ENCODE measurements at places on chromosomes 7 and 10. TPM values are rescaled to one million over a fixed set of nuclear protein-coding genes. Genes with fewer than 3 reads are reported as not detected.

The CPEB3 gene
- 4.3 TPM for total RNA-seq

The FAM25G gene
- total RNA-seq: not detected

The LIPF gene
- not detected for total RNA-seq

The FAM131B gene
- 0.80 TPM for total RNA-seq

The CYP3A4 gene
- 0.37 TPM for total RNA-seq

The NFE2L3 gene
- total RNA-seq: 4.9 TPM

The ACTR3C gene
- 34.2 TPM for total RNA-seq

The IRF5 gene
- total RNA-seq: 6.0 TPM

The MACC1 gene
- total RNA-seq: 45.2 TPM

GRCh38 chr10:127353544-127353943, 157.2 kb upstream of the INSYN2A start:
- H3K4me3 ChIP-seq: no peak overlapping the region
- H3K36me3 ChIP-seq: peaks cover 6% of the 10 kb centered on the region
- no peak overlapping the region for H3K27ac ChIP-seq
- no peaks in the 10 kb centered on the region for H3K27me3 ChIP-seq
- no peaks in the 10 kb centered on the region for H3K4me1 ChIP-seq

GRCh38 chr7:157690833-157691585, 354.2 kb downstream of the DNAJB6 start:
- no peak overlapping the region for H3K27ac ChIP-seq
- no peaks in the 10 kb centered on the region for H3K36me3 ChIP-seq
- peaks cover 44% of the 10 kb centered on the region for H3K27me3 ChIP-seq
- peak; percentile 92 for DNase-seq
- no peak overlapping the region for H3K4me3 ChIP-seq

- H3K27ac ChIP-seq: no peak overlapping the region
- H3K27me3 ChIP-seq: peaks cover 2% of the 10 kb centered on the region
- peaks cover 3% of the 10 kb centered on the region for H3K4me1 ChIP-seq
- no peak for DNase-seq
- no peaks in the 10 kb centered on the region for H3K36me3 ChIP-seq
These were observed 1.3 kb downstream of the OGDHL start for GRCh38 chr10:49760789-49761188.

GRCh38 chr7:142519079-142520078, 229.9 kb upstream of the PRSS1 start:
- no peaks in the 10 kb centered on the region for H3K27me3 ChIP-seq
- H3K4me1 ChIP-seq: peaks cover 3% of the 10 kb centered on the region
- H3K36me3 ChIP-seq: no peaks in the 10 kb centered on the region
- H3K4me3 ChIP-seq: no peak overlapping the region

DNA sequence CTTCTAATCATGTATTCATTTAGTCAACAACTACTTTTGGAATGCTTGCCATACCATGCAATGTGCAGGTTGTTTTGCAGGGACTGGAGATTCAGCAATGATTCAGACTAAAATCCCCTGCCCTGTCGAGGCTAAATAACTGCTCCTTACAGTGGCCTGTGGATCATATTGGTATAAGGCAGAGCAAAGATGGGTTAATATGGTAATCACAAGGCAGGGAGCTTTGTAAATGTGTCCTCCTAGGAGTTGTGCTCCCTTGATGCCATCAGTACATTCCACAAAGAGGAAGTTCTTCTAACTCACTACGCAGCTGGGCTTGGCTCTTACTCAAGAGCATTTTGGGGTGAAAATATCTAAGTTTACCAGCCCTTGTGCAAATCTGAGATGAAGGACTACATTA, 614 bp upstream of the IFIT2 start:
- no peak overlapping the region for H3K4me3 ChIP-seq
- H3K27ac ChIP-seq: peak overlapping the region; percentile 78
- DNase-seq: peak; percentile 75
- peaks cover 16% of the 10 kb centered on the region for H3K4me1 ChIP-seq
- no peaks in the 10 kb centered on the region for H3K27me3 ChIP-seq

DNA sequence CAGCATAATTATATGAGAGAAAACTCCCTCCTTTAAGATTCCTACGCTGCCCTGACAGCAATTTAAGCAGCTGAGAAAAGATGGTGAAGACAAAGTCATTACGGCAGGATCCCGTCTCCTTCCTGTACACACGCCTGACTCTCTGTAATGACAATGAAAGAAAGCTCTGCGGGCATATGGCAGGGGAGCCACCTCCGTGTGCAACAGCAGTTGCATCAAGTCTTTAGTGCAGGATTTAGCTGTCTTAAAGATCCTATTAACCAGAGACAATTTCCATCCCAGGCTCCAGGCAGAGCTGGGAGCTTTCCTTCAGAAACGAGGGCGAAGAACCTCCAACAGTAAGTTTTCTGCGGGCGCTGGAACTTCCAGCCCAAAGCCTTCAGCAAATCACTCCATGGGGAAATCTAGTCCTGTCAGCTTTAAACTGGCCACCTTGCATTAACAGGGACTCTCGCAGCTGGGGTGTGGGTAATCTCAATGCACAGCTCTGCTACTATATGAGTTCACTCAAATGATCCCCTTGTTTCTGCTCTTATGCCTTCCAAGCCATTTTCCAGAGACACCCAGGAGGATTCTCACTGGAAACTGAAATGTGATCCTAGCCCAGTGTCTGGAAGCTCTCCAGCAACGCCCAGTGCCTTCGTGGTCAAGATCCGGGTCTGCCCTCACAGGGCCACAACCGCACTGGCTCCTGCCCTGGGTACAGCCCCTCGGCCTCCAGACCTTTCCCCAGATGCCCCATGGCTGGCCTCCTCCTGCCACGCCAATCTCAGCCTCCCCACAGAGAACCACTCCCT, 74.9 kb downstream of the CTBP2 start:
- no peak overlapping the region for H3K4me3 ChIP-seq
- H3K27me3 ChIP-seq: no peaks in the 10 kb centered on the region
- peak overlapping the region; percentile 64 for H3K27ac ChIP-seq
- no peak for DNase-seq

- H3K27me3 ChIP-seq: no peaks in the 10 kb centered on the region
- DNase-seq: no peak
- H3K36me3 ChIP-seq: no peaks in the 10 kb centered on the region
- H3K4me3 ChIP-seq: no peak overlapping the region
- H3K4me1 ChIP-seq: peaks cover 9% of the 10 kb centered on the region
These were observed 10.2 kb upstream of the HSPA12A start for GRCh38 chr10:116752563-116752962.

DNA sequence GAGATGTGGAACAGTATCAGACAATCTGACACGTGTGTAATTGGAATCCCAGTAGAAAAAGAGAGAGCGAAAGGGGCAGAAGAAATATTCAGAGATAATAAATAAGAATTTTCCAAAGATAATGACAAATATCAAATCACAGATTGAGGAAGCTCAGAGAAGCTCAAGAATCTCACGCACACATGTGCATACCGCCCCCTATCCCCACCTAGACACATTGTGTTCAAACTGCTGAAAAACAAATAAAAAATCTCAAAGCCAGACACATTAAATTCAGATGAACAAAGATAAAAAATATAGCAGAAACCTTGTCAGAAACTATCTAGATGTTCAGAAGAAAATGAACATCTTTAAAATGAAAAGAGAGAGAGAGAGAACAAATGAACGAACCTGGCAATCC, 17.2 kb downstream of the SFR1 start:
- no peak overlapping the region for H3K27ac ChIP-seq
- H3K4me1 ChIP-seq: no peaks in the 10 kb centered on the region
- no peak for DNase-seq
- H3K4me3 ChIP-seq: no peak overlapping the region

DNA sequence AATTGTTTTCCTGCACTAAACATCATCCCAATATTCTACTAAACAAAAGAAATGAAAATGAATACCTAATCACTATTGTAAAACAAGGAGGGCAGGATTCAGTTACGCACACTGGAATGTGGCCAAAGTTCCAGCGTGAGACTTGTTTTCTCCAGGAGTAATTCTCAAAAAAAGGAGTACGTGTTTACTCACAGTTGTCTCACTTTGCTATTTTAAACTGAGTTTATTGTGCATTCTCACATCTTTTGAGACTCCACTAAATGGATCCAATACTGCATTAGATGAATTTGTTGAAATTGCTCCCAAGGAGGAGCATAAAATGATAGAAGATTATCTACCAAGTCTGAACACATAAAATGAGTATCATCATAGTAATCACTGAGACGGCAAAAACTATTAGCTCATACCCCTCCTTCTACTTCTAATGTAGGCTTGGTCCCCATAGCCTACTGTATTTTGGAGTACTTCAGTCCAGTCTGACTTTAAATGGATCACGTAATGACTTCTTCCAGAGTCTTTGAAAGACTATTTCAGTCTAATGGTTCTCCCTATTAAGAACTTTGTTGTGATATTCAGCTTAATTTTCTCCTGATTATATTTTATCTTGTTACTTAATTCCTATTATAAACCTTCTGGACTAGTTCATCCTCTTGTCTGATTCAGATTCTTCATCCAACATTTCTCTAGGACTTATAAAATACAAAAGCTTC, 3.8 kb downstream of the GRM3 start:
- H3K4me1 ChIP-seq: peaks cover 16% of the 10 kb centered on the region
- no peak for DNase-seq
- H3K36me3 ChIP-seq: no peaks in the 10 kb centered on the region
- no peak overlapping the region for H3K4me3 ChIP-seq
- no peaks in the 10 kb centered on the region for H3K27me3 ChIP-seq
- H3K27ac ChIP-seq: no peak overlapping the region

- H3K27ac ChIP-seq: no peak overlapping the region
- H3K4me3 ChIP-seq: no peak overlapping the region
These were observed 47.2 kb downstream of the PWWP2B start for GRCh38 chr10:132443983-132444876.

GRCh38 chr7:157306846-157307838, 29.7 kb upstream of the DNAJB6 start:
- DNase-seq: no peak
- H3K4me3 ChIP-seq: no peak overlapping the region
- no peaks in the 10 kb centered on the region for H3K27me3 ChIP-seq
- no peaks in the 10 kb centered on the region for H3K36me3 ChIP-seq
- no peak overlapping the region for H3K27ac ChIP-seq

- H3K4me3 ChIP-seq: no peak overlapping the region
- H3K4me1 ChIP-seq: peaks cover 39% of the 10 kb centered on the region
- H3K36me3 ChIP-seq: no peaks in the 10 kb centered on the region
- H3K27me3 ChIP-seq: no peaks in the 10 kb centered on the region
- H3K27ac ChIP-seq: peak overlapping the region; percentile 28
These were observed 8.9 kb downstream of the VSTM4 start for GRCh38 chr10:49106451-49106850.

GRCh38 chr10:61623161-61623560, 39.6 kb upstream of the CABCOCO1 start:
- no peaks in the 10 kb centered on the region for H3K27me3 ChIP-seq
- H3K4me3 ChIP-seq: no peak overlapping the region
- H3K36me3 ChIP-seq: no peaks in the 10 kb centered on the region
- DNase-seq: peak; percentile 14
- H3K4me1 ChIP-seq: no peaks in the 10 kb centered on the region
- no peak overlapping the region for H3K27ac ChIP-seq

GRCh38 chr7:114150689-114151088, 231.9 kb upstream of the PPP1R3A start:
- H3K4me3 ChIP-seq: no peak overlapping the region
- H3K4me1 ChIP-seq: no peaks in the 10 kb centered on the region
- no peak for DNase-seq

DNA sequence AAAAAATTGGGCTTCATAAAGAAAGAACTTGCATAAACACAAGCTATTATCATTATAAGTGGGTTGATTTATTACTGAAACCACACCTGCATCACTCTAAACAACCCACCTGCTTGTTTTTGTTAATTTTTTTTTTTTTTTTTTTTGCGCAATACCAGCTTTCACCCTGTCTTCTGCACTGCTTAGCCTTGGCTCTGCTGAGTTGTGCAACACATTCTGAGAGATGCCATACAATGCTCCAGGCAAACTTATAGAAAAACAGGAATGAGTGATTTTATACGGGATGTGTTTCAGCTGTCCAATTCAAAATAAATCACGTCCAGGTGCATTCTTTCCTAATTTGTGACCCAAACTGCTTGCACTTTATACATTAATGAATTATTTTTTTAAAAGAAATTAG, 923.6 kb downstream of the GATA3 start:
- no peak for DNase-seq
- H3K4me3 ChIP-seq: no peak overlapping the region
- no peaks in the 10 kb centered on the region for H3K27me3 ChIP-seq
- no peak overlapping the region for H3K27ac ChIP-seq
- no peaks in the 10 kb centered on the region for H3K4me1 ChIP-seq

DNA sequence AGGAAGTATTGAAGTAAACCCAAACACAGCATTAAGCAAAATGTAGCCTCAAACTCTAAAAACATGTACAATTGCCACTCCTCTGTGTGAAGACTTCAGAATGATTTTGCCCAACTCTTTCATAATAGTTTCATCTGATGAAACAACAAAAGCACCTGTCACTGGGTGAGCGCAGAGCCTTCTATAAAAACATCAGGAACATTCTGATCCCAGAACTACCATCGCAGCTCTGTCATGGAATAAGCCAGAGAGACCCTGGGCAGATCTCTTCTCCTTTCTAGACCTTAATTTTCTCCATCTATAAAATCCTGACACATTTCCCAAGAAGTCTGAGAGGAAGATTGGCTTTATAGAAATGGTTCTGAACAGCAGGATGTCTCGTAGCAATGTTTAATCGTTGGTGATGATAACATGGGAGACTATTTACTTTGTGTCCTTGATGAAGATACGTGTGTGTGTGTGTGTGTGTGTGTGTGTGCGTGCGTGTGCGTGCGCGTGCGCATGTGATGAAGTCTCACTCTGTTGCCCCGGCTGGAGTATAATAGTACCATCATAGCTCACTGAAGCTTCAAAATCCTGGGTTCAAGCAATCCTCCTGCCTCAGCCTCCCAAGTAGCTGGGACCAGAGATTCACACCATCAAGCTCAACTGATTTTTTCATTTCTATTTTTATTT, 198.0 kb downstream of the KIAA1217 start:
- no peak overlapping the region for H3K4me3 ChIP-seq
- no peaks in the 10 kb centered on the region for H3K27me3 ChIP-seq
- no peaks in the 10 kb centered on the region for H3K4me1 ChIP-seq
- no peaks in the 10 kb centered on the region for H3K36me3 ChIP-seq

DNA sequence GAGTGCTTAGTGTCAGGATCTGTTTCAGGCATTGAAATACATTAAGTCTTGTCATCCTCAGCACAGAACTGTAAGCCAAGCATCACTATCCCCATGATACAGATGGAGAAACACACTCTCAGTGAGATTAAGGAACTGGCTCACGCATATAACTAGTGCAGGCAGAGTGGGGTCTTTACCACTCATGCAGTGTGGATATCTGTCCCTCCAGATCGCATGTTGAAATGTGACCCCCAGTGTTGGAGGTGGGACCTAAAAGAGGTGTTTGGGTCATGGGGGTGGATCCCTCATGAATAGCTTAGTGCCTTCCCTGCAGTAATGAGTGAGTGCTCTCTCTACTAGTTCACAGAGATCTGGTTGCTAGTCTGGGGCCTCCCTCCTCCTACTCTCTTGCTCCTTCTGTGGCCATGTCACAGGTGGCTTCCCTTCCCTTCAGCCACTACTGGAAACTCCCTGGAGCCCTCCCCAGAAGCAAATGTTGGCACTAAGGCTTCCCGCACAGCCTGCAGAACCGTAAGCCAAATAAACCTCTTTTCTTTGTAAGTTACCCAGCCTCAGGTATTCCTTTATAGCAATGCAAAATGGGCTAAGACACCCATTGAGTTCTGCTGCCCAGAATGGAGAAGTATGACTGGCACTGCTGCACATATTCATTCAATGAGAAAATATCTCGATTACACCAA, 31.8 kb upstream of the MSMB start:
- no peaks in the 10 kb centered on the region for H3K27me3 ChIP-seq
- H3K36me3 ChIP-seq: no peaks in the 10 kb centered on the region

Data from lung (tissue), 17 donors.